ENCODE measurements at places on chromosomes 16 and 17. TPM values are rescaled to one million over a fixed set of nuclear protein-coding genes. Genes with fewer than 3 reads are reported as not detected.

DNA sequence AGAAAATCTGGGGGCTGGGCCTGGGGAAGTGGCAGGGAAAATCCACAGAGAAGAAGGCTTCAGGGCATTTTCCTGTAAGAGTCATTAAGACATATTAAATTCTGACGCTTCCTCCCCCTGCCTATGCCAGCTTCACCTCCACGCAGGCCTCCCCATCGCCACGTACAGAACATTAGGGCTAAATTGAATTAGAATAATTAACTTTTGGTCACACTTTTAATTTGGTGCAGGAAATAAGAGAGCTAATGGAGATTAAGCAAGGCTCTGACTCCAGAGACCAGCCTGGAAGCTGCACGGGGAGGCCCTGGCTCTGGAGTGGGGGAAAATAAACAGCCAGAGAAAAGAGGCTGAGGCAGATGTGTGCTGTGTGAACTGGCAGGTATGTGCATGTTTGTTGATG is 148.0 kb downstream of the CCT6B start:
- no peaks in the 10 kb centered on the region for H3K4me1 ChIP-seq
- no peaks in the 10 kb centered on the region for H3K36me3 ChIP-seq
- H3K27ac ChIP-seq: no peak overlapping the region
- no peak for DNase-seq
- peaks cover 9% of the 10 kb centered on the region for H3K27me3 ChIP-seq

The EXOC3L1 gene
- total RNA-seq: not detected

- no peak for DNase-seq
- no peaks in the 10 kb centered on the region for H3K4me1 ChIP-seq
- no peak overlapping the region for H3K4me3 ChIP-seq
- no peak overlapping the region for H3K27ac ChIP-seq
Measured at GRCh38 chr16:77613095-77613494, 109.2 kb upstream of the NUDT7 start.

DNA sequence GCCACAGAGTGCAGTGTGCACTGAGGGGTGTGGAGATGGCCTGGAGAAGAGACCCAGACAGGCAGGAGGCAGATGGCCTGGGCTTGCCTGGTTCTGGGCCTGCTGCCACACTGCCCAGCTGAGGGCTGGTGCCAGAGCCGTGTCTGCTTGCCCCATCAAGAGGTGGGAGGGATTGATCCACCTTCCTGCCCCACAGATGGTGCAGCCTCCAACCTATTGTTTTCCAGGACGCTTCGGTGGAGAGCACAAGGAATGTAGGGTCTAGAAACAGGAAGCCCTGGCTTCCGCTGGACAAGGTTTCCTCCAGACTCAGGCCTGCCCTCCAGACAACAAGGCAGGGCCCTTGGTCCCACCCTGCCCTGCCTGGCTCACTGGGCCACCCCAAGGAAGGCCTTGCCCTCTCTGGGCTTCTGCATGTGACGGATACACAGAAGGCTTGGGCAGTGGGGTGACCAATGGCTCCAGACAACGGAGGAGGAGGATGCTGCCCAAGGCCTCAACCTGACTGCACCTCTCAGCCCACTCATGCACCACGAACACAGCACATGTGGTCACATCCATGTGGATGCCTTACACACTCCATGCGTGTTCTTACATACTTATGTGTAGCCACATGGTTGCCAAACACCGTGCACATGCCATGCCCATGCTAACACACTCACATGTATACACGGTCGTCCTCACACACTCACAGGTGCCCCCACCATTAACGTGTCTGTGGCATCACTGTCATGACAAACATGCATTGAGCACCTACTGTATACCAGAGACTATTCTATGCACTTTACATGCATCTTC is 6.5 kb upstream of the CDH5 start:
- no peaks in the 10 kb centered on the region for H3K36me3 ChIP-seq
- peaks cover 28% of the 10 kb centered on the region for H3K4me1 ChIP-seq
- H3K4me3 ChIP-seq: no peak overlapping the region
- peak overlapping the region; percentile 68 for H3K27ac ChIP-seq

GRCh38 chr17:4427505-4427904 is 6.2 kb upstream of the SPNS3 start:
- no peaks in the 10 kb centered on the region for H3K36me3 ChIP-seq
- no peaks in the 10 kb centered on the region for H3K4me1 ChIP-seq
- H3K27ac ChIP-seq: no peak overlapping the region
- H3K27me3 ChIP-seq: no peaks in the 10 kb centered on the region
- H3K4me3 ChIP-seq: no peak overlapping the region

DNA sequence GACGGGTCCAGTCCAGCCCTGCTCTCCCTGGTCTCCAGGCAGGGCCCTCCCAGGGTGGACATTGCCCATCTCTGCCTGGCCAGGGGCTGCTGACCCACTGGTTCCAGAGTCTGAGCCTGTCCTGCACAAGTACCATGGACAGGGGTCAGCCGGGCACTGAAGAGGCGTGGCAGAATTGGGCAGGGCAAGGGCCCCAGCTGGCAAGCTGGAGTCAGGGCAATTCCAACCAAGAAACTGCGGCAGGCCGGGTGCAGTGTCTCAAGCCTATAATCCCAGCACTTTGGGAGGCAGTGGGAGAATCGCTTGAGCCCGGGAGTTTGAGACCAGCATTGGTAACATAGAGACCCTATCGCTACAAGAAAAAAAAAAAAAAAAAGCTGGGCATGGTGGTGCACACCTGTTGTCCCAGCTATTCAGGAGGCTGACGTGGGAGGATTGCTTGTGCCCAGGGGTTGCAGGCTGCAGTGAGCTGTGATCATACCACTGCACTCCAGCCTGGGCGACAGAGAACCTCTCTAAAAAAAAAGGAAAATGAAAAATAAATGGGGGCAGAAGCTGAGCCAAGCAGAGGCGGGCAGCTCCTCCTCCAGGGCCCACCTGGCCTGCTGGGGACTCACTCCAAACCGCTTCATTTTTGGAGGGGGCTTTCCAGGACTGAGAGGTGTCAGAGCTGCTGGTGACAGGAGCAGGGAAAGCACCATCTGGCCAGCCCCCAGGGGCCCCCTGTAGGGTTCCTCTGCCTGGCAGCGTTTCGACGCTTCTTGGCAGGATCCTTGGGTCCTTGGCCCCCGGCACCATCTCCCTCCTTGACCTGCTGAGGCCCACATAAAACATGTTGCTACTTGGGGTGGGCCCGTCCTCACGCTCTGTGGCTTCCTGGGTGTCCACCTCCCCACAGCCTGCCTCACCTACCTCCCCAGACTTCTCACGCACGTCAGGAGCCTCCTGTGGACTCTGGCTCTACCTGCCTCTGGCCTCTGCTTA is 2.9 kb upstream of the MAFG start:
- peak; percentile 31 for DNase-seq
- no peaks in the 10 kb centered on the region for H3K36me3 ChIP-seq
- H3K4me3 ChIP-seq: no peak overlapping the region
- no peak overlapping the region for H3K27ac ChIP-seq
- no peaks in the 10 kb centered on the region for H3K27me3 ChIP-seq

- no peaks in the 10 kb centered on the region for H3K36me3 ChIP-seq
- DNase-seq: no peak
- no peaks in the 10 kb centered on the region for H3K4me1 ChIP-seq
- H3K4me3 ChIP-seq: no peak overlapping the region
- no peaks in the 10 kb centered on the region for H3K27me3 ChIP-seq
Measured at GRCh38 chr16:51540259-51540658, 389.2 kb upstream of the SALL1 start.

- H3K4me1 ChIP-seq: peaks cover 5% of the 10 kb centered on the region
- DNase-seq: no peak
- H3K36me3 ChIP-seq: no peaks in the 10 kb centered on the region
- no peak overlapping the region for H3K27ac ChIP-seq
Measured at GRCh38 chr16:85327731-85328675, 215.7 kb upstream of the CIBAR2 start.

- no peak overlapping the region for H3K4me3 ChIP-seq
- DNase-seq: no peak
- H3K27ac ChIP-seq: no peak overlapping the region
- no peaks in the 10 kb centered on the region for H3K36me3 ChIP-seq
Measured at GRCh38 chr16:4018391-4018790, 97.9 kb downstream of the ADCY9 start.

- H3K4me1 ChIP-seq: no peaks in the 10 kb centered on the region
- H3K27ac ChIP-seq: no peak overlapping the region
- no peaks in the 10 kb centered on the region for H3K27me3 ChIP-seq
- DNase-seq: no peak
Measured at GRCh38 chr17:42202696-42203095, 8.4 kb upstream of the GHDC start.

- H3K27me3 ChIP-seq: no peaks in the 10 kb centered on the region
- H3K4me3 ChIP-seq: peak overlapping the region; percentile 42
- DNase-seq: peak; percentile 74
- no peaks in the 10 kb centered on the region for H3K36me3 ChIP-seq
- H3K27ac ChIP-seq: peak overlapping the region; percentile 99
Measured at GRCh38 chr16:80570106-80570478, 29.3 kb downstream of the DYNLRB2 start.
